ENCODE measurements at places on chromosomes 5 and 9. TPM values are rescaled to one million over a fixed set of nuclear protein-coding genes. Genes with fewer than 3 reads are reported as not detected.

The NR2F1-AS1 gene
- total RNA-seq, result not detected

The DNAJB5 gene
- total RNA-seq, result 0.73 TPM

The WNT8A gene
- not detected for total RNA-seq

The DAB2 gene
- total RNA-seq, result 2.3 TPM

The GPX3 gene
- total RNA-seq, result not detected

The RFESD gene
- 9.1 TPM for total RNA-seq

The PCDHA1 gene
- not detected for total RNA-seq
